ENCODE measurements at places on chromosomes 1 and 21.

DNA sequence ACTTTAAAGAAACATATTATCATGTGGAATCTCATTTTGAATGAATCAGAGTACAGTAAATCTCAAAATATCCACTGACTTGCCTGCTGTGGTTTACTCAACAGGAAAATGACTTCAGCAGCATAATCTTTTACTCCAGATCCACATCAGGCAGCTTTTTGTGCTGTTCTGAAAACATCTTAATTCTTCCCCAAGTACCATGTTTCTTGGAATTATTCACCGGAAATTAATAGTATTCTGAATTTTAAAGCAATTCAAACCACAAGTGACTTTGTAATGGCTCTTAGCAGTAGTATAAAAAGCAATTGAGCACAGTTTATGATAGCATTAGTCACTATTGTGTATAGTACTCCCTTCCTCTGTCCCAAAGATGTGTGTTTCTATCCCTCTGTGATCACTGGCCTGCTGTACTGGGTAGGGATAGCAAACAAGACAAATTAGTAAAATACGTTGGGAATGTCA, 64.2 kb upstream of the ERRFI1 start:
- no peak overlapping the region for H3K27ac ChIP-seq
- H3K4me3 ChIP-seq, result no peak overlapping the region
- no peak for DNase-seq
- H3K4me1 ChIP-seq, result no peaks in the 10 kb centered on the region

DNA sequence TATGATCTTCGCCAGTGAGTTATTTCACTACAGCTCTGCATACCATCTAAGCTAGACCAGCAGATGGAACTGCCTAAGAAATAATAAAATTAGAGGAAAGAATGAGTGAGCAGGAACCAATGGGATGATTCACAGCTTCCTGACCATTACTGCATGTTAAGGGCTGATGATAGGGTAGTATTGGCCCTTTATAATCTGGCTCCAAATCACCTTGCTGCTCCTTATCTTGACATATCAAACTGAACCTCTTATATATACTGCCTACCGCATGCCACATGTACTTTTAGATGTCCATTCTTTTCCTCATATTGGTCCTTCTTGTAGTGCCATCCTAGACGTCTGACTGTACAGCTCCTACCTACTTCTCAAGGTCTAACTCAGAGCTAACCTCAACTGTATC, 524.4 kb downstream of the DPYD start:
- DNase-seq, result no peak
- H3K27me3 ChIP-seq, result no peaks in the 10 kb centered on the region
- H3K36me3 ChIP-seq, result no peaks in the 10 kb centered on the region
- no peaks in the 10 kb centered on the region for H3K4me1 ChIP-seq

- no peak overlapping the region for H3K4me3 ChIP-seq
- no peaks in the 10 kb centered on the region for H3K27me3 ChIP-seq
- H3K36me3 ChIP-seq, result no peaks in the 10 kb centered on the region
- no peak overlapping the region for H3K27ac ChIP-seq
Observed at GRCh38 chr1:5597991-5598823, 394.0 kb downstream of the NPHP4 start.

- H3K4me1 ChIP-seq, result no peaks in the 10 kb centered on the region
- no peak overlapping the region for H3K4me3 ChIP-seq
- H3K27me3 ChIP-seq, result no peaks in the 10 kb centered on the region
- DNase-seq, result no peak
Observed at GRCh38 chr1:29217633-29218032, 13.1 kb downstream of the MECR start.

DNA sequence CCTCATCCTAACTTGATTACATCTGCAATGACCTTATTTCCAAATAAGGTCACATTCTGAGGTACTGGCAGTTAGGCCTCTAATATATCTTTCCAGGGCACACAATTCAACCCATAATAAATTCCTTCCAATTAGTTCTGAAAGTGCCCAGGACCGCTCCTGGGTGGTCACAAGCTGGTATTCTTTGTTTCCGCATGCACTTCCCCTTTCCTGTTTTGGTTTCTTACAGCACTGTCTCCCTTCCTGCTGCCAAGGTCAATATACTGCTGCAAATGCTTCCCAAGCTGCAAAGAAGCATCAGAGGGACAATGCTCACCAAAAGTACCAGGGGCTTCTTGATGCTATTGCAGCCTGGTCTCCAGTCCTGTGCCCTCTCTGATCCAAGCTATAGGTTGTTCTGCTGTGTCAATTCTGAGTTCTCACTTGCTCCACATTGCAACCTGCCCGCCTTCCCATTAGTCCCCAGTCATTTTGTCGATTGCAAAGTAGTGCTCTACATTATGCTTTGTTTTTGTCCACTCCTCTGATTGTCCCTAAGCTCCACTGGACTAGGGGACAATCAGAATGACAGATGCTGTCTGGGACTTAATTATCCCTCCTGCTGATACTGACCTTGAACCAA, 13.9 kb upstream of the XPR1 start:
- H3K27ac ChIP-seq, result no peak overlapping the region
- no peaks in the 10 kb centered on the region for H3K36me3 ChIP-seq
- H3K4me1 ChIP-seq, result no peaks in the 10 kb centered on the region
- no peak overlapping the region for H3K4me3 ChIP-seq
- H3K27me3 ChIP-seq, result no peaks in the 10 kb centered on the region

GRCh38 chr1:91024481-91025119, 2.8 kb upstream of the ZNF644 start:
- H3K4me1 ChIP-seq, result peaks cover 29% of the 10 kb centered on the region
- no peaks in the 10 kb centered on the region for H3K36me3 ChIP-seq
- no peak for DNase-seq

DNA sequence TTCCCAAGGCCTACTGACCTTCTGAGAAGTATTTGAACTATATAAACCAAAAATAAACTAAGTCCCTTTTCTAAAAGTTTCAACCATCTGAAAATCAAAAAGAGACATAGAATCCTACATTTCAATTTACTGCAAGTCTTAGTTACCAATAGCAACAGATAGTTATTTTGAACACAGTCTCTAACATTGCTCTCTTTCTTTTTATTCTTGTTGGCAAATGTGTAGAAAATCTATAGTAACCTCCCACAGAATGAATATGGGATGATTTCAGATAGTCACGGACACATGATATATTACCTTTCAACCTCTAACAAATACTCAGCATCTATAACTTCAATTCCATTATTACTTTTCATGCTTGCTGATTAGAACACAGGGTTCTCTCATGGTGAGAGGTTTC, 68.9 kb upstream of the RAB3GAP2 start:
- no peak overlapping the region for H3K4me3 ChIP-seq
- no peaks in the 10 kb centered on the region for H3K36me3 ChIP-seq
- H3K27ac ChIP-seq, result no peak overlapping the region
- no peaks in the 10 kb centered on the region for H3K4me1 ChIP-seq
- no peaks in the 10 kb centered on the region for H3K27me3 ChIP-seq

DNA sequence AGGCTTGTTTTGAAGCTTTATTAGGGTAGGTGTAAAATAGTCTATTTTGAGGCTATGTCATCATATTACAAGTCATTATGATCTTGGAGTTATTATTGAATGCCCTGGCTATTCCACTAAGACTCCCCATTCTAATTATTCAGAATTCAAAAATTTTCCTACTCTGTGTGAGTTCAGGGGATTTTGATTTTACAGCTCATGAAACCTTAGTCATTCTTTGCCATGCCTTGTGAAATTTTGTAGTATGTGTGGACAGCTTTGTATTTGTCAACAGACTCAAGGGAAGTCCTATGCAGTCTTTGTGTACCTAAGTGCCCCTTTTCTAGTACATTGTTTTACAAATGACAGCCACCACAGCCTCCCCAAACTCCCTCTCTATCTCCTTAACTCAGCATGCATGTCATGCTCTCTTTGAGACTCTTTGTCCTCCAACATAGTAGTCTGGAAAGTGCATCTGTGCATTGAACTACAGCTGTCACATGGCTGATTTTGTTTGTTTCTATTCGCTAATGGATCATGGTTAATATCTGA, 28.0 kb downstream of the CD1D start:
- H3K36me3 ChIP-seq, result no peaks in the 10 kb centered on the region
- no peak overlapping the region for H3K4me3 ChIP-seq
- DNase-seq, result no peak
- H3K4me1 ChIP-seq, result peaks cover 8% of the 10 kb centered on the region
- peaks cover 3% of the 10 kb centered on the region for H3K27me3 ChIP-seq

DNA sequence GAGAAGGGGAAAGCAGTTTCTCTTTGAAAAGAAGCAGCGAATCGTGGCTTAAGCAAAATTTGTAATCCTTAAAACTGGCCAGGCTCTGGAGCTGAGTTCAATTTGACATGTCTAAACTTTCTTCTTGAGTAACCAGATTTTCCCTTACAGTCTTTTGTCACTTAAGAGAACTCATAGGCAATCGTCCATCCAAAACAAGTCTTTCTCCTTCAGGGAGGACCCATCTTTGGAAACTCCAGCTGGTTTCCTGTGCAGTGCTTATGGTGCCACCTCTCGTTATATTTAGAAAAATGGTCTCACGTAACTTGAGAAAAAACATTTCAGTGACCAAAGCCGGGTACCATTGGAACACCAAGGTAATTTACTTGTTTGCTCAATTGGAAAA, 1.8 kb upstream of the PTTG1IP start:
- peak overlapping the region; percentile 76 for H3K27ac ChIP-seq
- no peaks in the 10 kb centered on the region for H3K27me3 ChIP-seq
- H3K36me3 ChIP-seq, result no peaks in the 10 kb centered on the region
- H3K4me1 ChIP-seq, result peaks cover 43% of the 10 kb centered on the region
- H3K4me3 ChIP-seq, result peak overlapping the region; percentile 37
- no peak for DNase-seq

GRCh38 chr1:20767271-20767670, 19.8 kb downstream of the HP1BP3 start:
- no peaks in the 10 kb centered on the region for H3K27me3 ChIP-seq
- H3K4me3 ChIP-seq, result no peak overlapping the region
- H3K27ac ChIP-seq, result no peak overlapping the region

- no peak overlapping the region for H3K4me3 ChIP-seq
- no peak overlapping the region for H3K27ac ChIP-seq
- no peak for DNase-seq
- no peaks in the 10 kb centered on the region for H3K27me3 ChIP-seq
- peaks cover 17% of the 10 kb centered on the region for H3K4me1 ChIP-seq
- H3K36me3 ChIP-seq, result peaks cover 47% of the 10 kb centered on the region
Observed at GRCh38 chr1:40264354-40264781, 6.3 kb downstream of the ZMPSTE24 start.

DNA sequence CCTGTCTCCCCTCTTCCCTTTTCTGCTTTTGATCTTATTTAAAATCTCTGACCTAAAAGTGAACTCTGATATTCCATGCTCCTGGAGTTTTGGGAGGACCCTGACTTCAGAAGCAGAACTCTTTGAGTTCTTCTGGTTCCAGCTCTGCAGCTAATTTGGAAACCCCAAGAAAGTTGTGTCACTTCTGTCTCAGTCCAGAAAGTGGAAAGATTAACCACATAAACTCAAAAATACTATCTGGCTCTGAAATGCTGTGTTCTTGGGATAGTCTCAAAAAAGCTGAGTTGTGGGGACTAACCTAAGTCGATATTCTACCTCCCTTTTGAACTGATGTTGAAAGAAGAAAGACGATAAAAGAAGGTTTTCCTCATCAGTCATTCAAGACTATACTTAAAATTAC, 59.8 kb downstream of the ITPKB start:
- H3K27ac ChIP-seq, result peak overlapping the region; percentile 89
- no peak overlapping the region for H3K4me3 ChIP-seq
- no peaks in the 10 kb centered on the region for H3K27me3 ChIP-seq
- H3K4me1 ChIP-seq, result peaks cover 99% of the 10 kb centered on the region
- no peaks in the 10 kb centered on the region for H3K36me3 ChIP-seq

- no peaks in the 10 kb centered on the region for H3K27me3 ChIP-seq
- H3K36me3 ChIP-seq, result no peaks in the 10 kb centered on the region
- no peak overlapping the region for H3K4me3 ChIP-seq
- H3K27ac ChIP-seq, result no peak overlapping the region
- H3K4me1 ChIP-seq, result no peaks in the 10 kb centered on the region
Observed at GRCh38 chr1:82565146-82565545, 764.4 kb downstream of the ADGRL2 start.

Data from CD4-positive, alpha-beta memory T cell (primary cell).